NB4 (cell line): ENCODE measurements at places on chromosomes 4 and X.

DNA sequence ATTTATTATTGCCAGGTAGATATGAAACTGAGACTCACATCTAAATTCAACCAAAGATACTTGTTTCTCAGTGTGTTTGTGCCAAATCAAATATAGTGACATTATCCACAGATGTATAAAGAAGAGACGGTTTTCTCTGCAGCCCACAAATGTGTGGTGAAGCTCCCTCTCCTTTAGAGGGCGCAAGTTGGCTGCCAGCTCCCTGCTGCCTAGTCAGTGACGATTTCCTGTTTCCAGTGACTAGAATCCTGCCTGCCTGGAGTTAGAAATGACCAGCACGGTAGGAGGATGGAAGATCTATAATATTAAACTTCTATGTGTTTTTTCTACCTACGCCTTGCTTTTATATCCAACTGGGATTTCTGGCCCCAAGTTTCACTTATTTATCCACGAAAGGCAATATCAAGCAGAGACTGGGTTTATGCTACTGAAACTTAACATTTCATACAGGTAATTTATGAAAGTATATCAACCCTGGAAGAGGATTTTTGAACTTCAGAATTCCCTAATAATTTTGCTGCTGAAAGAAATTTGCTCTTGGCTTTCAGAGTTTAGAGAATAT is 1793.7 kb upstream of the TENM3 start:
- DNase-seq, result peak; percentile 48

- DNase-seq, result no peak
Measured at GRCh38 chrX:18755651-18756050, 48.2 kb downstream of the PPEF1 start.

DNA sequence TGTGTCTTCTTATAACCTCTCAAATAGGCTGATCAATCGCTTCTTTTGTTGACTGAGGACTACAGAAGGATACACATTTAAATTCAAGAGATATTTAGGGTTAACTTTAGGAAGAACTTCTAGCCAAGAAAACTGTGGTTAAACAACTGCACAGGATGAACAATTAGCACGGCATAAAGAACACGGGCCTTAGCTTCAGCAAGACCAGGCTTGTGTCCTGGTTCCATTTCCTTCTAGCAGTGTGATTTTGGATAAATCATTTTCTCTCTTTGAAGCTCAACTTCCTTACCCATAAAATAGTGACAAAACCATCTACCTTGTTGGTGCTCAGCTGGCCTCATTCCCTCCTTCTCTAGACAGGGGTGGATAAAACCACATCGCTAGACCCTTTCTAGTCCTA is 117.6 kb downstream of the TSPAN5 start:
- DNase-seq, result no peak

- DNase-seq, result no peak
Measured at GRCh38 chr4:4574792-4575191, 32.9 kb upstream of the STX18 start.

DNA sequence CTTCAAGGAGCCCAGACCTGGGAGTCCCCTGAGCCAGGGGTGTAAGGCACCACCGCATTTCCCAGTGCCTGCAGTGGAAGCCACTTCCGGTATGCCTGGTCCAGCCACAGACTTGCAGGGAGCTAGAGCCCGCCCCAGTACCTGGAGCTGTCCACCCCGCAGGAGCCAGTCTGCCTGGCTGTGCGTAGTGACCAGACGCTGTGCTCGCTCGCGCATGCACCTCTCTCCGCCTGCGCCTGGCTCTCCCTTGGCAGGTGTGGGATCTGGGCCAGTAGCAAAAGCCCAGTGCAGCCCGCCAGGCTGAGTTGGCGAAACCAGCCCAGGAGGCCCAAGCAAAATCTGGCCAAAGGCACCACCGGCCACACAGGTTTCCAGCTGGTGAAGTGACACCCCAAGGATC is 973.7 kb upstream of the AGA start:
- DNase-seq, result no peak

DNA sequence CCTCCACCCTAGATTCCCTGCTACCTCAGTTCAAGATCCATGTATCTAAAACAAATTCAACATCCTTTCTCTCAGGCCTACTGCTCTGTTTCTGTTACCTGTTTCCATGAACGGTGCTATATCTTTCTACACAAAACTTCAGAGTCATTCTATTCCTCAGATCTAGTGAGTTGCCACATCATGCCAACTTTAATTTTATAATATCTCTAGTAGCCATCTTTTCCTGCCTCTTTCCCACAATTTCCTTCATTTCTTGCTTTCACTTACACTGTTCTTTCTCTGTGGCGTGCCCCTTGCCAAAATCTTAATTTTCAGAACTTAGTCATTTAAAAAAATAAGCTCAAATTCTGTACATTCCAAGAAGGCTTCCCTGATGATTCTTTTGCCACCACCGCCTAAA is 15.2 kb downstream of the GUCY1A1 start:
- no peak for DNase-seq

DNA sequence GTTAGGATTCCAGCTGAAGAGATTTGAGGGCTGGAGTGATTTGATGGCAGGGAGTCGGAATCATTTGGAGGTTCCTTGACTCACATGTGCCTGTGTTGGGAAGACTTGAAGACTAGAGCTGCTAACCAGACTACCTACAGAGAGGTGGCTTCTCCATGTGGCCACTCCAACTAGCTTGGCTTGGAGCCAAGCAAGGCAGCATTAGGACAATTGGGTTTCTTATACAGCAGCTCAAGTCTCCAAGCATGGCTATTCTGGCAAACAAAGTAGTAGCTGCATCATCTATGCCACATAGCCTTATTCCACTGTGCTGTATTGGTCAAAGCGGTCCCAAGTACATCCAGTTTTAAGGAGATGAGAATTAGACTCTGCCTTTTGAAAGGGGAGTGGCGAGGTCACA is 171.7 kb upstream of the SLC4A4 start:
- no peak for DNase-seq

- DNase-seq, result peak; percentile 5
Measured at GRCh38 chrX:57674861-57675260, 5.2 kb downstream of the NLRP2B start.

GRCh38 chrX:122094611-122095010 is 1047.2 kb downstream of the GLUD2 start:
- DNase-seq, result no peak
